ENCODE measurements at places on chromosomes 12 and 14.

GRCh38 chr14:95493976-95494375 lies 22.5 kb downstream of the SYNE3 start:
- no peak for DNase-seq

DNA sequence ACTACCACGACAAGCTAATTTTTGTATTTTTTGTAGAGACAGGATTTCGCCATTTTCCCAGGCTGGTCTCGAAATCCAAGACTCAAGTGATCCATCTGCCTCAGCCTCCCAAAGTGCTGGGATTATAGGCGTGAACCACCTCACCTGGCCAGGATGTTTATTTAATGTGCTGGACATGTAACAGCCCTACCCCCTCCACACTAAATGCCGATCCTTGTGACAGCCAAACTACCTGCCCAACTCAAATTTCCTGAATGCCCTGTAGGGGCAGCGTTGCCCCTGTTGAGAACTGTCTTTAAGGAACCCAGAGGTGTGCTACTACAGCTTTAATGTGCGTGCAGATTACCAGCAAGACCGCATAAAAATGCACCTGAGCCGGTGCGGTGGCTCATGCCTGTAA lies 48.1 kb downstream of the KCNK13 start:
- DNase-seq = no peak

DNA sequence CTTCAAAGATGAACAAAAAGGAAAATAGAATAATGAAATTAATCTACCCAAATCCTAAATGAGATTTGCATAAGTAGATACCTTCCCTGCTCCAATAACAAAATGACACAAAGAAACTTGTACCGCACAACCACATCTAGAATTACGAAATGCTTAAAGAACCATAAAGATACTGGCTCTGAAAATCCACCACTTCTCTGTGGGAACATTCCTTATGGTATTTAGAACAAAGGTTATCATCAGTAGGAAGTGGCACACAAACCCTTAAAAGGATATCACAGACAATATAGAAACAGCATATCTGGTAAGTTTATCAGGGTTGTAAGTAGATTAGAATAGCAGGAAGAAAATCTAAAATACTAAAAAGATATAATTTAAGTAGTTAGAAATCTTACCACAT lies 11.6 kb downstream of the IAPP start:
- DNase-seq = no peak

DNA sequence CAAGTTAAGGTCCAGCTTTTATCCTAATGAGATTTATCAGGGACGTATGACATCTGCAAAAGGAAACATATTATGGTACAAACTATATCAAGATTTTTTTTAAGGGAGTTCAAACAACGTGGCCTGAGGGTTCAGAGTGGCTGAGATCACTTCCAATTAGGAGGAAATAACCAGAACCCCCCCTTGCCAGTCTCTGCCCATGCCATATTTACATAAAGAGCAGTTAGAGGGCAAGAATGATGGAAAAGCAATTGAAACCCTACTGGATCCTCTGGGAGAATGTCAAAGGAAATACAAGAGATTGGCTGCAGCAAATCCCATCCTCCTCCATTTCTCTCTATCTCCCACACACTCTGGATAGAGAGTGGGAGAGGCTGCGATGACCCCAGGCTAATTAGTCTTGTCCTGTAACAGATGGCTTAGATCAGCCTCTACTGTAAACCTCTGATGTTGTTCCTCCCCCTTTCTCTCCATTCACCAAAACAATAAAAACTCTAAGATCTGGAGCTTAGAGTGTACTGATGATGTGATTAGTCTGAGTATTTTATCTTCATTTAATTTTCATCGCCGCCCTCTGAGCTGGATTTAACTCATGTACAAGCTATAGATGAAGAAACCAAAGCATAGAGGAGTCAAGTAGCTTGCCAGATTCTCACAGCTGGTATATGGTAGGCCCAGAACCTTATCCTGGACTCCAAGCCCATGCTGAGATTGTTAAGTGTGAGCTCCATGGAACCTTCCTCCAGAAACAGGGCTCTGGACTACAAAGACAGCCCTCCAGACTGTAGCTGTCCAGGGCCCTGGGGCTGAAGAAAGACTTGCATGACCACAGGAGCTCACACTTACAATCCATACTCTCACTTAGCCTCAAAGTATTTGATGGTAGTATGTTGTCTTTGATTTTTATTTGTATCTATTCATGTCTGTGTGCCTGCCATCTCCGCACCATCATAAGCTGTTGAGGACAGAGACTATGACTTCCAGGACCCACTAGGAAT lies 54.1 kb upstream of the GNG2 start:
- no peak for DNase-seq

- DNase-seq = no peak
Observed at GRCh38 chr14:66634876-66635275, 126.9 kb downstream of the GPHN start.

- DNase-seq = no peak
Observed at GRCh38 chr12:13450231-13451080, 253.9 kb downstream of the EMP1 start.

GRCh38 chr12:127650626-127651025 lies 616.3 kb upstream of the TMEM132C start:
- DNase-seq = no peak

- DNase-seq = no peak
Observed at GRCh38 chr12:30646821-30647220, 48.8 kb downstream of the IPO8 start.

DNA sequence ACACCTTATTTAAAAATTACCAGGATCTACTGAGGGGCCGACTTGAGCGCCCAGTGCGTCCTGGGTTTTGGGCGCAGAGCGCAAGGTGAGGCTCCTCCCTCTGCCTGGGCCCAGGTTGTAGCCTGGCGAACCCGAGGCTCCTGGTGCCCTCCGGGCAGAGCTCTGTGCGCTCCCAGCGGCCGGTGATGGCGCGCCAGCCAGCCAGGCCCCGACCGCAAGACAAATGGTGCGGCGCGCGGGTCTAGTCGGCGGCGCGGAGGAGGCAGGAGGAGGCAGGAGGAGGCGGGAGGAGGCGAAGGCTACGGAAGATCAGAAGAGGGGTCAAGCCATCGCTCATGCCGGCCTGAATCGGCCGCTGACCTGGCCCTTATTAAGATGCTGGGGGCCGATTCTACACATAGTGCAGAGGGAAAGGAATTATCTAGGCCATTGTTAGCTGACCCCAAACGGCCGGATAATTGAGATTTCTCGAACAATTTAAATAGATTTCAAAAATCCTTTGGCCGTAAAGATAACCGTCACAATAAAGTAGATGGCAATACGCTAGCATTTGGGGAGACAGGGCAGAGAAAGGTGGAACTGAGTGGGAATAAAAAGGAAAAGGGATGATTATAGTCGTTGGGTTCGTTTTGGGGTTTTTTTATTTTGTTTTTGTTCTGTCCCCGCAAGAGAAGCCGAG lies 2.8 kb downstream of the TBX5 start:
- no peak for DNase-seq

- no peak for DNase-seq
Observed at GRCh38 chr12:54443446-54443845, 24.4 kb upstream of the ITGA5 start.

GRCh38 chr14:90558041-90558982 lies 161.5 kb downstream of the CALM1 start:
- DNase-seq = no peak

DNA sequence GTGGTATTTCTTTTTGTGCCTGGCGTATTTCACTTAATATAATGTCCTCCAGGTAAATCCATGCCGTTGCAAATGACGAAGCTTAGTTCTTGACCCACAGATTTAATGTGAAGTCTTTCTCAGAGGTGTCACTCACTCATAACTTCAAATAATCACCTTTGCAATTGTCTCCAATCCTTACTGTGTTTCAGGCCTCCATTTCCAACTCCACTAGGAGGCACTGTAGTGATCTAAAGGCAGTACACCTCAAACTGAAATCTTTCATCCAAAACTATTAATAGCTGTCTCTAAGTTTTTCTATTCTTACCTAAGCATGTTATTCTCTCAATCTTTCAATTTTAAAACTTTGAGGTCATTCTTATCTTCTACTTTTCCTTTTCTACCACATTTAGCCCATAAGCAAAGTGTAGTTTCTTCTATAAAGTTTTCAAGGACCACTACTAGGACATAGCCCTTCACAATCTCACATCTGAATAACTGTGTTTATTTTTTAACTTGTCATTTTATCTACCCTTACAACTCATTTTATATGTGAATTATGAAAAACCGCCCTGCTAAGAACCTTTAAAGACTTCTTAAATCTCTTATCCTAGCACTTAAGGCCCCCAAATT lies 25.5 kb upstream of the FBXO34 start:
- DNase-seq = no peak

- no peak for DNase-seq
Observed at GRCh38 chr12:77232045-77232444, 166.7 kb upstream of the E2F7 start.

DNA sequence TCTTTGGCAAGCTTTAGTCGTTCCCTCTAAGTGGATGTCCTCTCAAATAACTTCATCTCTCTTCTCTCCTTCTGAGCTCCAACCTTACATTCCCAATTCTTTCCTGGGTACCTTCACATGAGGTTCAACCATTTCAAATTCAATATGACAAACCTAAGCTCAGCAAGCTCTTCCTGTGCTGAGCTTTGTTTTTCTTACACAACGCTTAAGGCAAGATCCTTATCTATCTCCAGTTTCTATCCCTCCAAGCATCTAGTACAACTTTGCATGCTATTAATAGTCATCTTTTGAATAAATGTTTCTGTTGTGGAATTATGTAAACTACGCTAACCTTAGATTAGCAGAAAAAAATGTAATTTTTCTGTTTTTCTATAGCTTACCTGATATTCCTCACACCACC lies 63.7 kb upstream of the IFNG-AS1 start:
- no peak for DNase-seq

DNA sequence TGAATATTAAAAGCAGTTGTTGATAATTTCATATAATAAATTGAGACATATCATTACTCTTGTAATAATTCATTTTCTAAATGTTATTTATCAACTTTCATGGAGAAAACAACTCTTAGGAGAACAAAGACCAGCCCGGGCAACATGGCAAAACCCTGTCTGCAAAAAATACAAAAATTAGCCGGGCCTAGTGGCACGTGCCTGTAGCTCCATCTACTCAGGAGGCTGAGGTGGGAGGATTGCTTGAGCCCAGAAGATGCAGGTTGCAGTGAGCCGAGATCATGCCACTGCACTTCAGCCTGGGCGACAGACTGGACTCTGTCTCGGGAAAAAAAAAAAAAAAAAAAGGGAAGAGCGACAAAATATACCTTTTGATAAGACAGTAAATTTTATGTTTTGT lies 21.2 kb downstream of the SLC35E3 start:
- no peak for DNase-seq

DNA sequence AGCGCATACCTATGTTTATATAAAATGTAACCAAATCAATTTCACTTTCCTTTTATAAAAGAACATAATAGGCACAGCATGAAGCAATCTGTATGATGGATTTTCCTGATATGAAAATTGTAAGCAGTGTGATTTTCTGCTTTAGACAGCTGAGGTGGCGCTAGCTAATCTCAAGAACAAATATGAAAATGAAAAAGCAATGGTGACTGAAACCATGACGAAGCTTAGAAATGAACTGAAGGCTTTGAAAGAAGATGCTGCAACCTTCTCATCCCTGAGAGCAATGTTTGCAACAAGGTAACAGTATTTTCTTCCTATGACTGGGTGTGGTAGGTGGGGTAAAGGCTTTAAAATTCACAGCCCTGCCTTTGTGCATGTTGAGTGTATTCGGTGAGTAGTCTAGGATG lies 65.0 kb upstream of the FGD4 start:
- no peak for DNase-seq

GRCh38 chr14:100841066-100841760 lies 15.3 kb downstream of the MEG3 start:
- no peak for DNase-seq

DNA sequence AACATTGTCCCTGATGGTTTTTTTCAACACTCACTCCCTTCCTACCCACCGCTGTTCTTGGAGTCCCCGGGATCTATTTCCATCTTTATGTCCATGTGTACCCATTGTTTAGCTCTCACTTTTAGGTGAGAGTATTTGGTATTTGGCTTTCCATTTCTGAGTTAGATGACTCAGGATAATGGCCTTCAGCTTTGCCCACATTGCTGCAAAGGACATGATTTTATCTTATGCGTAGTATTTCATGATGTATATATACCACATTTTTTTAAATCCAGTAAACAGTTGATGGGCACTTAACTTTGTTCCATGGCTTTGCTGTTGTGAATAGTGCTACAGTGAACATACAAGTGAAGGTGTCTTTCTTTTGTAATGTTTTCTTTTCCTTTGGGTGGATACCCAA lies 123.5 kb upstream of the KITLG start:
- no peak for DNase-seq

GRCh38 chr12:113826805-113827538 lies 139.2 kb downstream of the RBM19 start:
- DNase-seq = no peak

GRCh38 chr12:106976668-106977067 lies 10.3 kb downstream of the MTERF2 start:
- DNase-seq = no peak

DNA sequence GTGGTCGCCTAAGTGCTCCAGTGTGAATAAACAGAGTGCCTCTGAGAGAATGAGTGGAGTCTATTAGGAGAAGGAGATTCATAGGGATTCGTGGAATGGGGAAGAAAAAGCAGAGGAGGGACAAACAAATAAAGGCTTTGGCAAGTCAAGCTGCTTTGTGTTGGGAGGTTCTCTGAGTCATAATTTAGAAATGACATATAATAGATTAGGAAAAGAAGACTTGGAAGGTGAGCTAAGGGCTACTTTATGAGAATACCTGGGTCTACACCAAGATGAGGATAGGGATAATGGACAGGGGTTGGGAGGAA lies 6.4 kb upstream of the NTN4 start:
- no peak for DNase-seq

DNA sequence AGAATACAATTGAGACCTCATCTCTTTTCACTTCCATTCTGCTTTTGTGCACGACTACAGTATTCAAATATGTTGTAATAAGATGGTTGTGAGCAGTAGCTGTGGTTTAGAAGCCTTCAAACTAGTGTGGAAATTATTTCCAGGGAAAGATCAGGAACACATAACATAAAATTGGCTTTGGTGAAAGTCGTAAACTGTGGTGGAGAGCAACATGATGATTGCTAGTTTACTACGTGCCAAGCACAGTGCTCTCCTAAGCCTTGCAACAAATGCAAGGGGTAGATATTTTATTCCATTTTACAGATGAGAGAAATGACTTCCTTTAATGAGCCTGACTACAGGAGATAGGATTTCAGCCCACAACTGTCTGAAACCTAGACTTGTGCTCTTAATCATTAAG lies 172.4 kb upstream of the LMNTD1 start:
- DNase-seq = no peak

- no peak for DNase-seq
Observed at GRCh38 chr12:121872546-121873215, 14.0 kb upstream of the HPD start.

DNA sequence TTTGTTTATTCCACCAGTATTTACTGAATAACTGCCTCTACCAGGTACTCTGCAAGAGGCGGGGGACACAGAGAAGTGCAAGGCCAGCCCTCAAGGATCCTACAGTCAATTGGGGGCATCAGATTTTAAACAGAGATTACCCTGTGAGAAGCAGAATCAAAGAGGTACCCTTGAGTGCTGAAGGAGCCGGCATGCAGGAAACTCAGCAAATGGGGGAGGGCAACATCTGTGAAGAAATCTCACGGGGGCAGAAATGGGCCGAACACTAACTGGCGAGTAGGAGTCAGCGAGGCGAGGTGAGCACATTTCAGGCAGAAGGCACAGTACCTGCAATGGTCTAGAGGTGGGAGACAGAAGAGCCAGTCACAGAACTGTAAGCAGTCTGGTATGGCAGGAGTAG lies 9.0 kb downstream of the GALNT6 start:
- DNase-seq = no peak

- no peak for DNase-seq
Observed at GRCh38 chr12:53217051-53217930, 10.2 kb upstream of the ITGB7 start.
